ENCODE measurements at places on chromosomes 13 and 19.

DNA sequence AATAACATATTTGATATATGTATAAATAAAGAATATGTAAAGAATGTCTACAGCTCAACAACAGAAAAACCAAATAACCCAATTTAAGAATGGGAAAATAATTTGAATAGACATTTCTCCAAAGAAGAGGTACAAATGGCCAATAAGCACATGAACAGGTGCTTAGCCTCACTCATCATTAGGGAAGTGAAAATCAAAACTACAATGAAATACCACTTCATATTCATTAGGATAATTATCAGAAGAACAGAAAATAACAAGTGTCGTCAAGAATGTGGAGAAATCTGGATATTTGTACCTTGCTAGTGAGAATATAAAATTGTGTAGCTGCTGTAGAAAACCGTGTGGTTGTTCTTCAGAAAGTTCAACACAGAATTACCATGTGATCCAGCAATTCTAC, 8.4 kb upstream of the SUPT20H start:
- no peak for DNase-seq

GRCh38 chr13:73998631-73999030, 135.6 kb downstream of the KLF12 start:
- DNase-seq = no peak

- no peak for DNase-seq
Observed at GRCh38 chr13:37027639-37028038, 27.1 kb downstream of the EXOSC8 start.

- no peak for DNase-seq
Observed at GRCh38 chr19:42242069-42242511, 312 bp downstream of the GSK3A start.

GRCh38 chr19:50330365-50331078, 1.3 kb upstream of the KCNC3 start:
- DNase-seq = peak; percentile 94

GRCh38 chr19:18796239-18796638, 5.1 kb upstream of the COMP start:
- DNase-seq = no peak

DNA sequence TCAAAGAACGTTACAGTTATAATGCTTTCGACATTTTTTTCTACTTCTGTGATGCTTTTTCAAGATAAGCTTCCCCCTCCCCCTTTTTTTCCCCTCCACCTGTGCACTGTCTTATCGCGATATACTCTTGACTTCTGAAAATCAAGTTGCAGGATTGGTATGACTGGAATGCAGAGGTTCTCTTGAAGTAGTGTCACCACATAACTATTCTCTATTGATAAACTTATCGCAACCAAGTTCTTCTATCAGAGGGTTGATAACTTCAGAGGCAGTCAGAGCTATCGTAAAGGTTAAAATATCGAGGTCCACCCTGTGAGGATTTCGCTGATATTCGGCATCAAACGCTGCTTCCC, 820 bp downstream of the EID2 start:
- peak; percentile 48 for DNase-seq

DNA sequence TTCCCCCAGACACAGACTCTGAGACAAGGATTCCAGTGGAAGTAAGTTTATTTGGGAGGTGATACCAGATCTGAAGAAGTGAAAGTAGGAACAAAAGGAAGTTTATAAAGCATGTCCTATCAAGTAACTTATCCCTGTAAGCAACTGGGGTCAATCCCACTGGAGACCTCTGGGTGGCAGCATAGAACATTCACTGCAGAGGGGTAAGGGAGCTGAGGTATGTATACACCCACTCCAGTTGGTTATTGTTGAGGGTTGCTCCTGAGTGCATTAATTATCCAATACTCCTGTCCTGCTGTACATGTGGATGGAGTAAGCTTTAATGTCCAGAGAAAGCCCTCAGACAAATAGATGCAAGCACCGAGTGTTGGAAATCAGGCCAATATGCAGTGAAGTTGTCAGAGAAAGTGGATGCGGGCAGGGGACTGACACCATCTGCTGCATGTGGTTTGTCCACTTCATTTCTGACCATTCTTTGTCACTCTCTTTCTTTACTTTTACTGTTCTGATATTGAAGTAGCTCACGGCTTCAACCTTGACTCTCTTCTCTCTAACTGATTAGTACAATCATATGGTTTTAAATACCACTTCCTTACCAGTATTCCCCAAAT, 46.7 kb downstream of the NOTCH3 start:
- peak; percentile 20 for DNase-seq

GRCh38 chr19:31535691-31536460, 186.6 kb upstream of the TSHZ3 start:
- no peak for DNase-seq

DNA sequence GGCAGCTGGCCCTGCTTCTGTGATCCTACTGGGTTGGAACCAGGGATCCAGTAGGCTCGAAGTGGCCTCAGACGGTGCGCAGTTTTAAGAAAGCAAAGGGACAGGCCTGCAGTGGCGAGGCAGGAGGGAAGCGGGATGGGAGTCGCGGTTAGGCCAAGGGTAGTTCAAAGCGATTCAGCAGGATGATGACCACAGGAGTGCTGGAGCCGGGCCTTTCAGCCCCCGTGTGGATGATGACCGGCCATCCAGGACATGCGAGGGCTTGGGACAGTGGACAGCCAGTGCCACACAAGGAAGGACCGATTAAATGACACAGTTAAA, 854 bp downstream of the RNASEH2B start:
- DNase-seq = peak; percentile 32

GRCh38 chr19:42386974-42387707, 3.0 kb downstream of the CNFN start:
- peak; percentile 93 for DNase-seq

GRCh38 chr13:75132701-75133695, 349.0 kb downstream of the TBC1D4 start:
- DNase-seq = no peak

GRCh38 chr13:22589880-22590279, 590.9 kb upstream of the SGCG start:
- no peak for DNase-seq

- no peak for DNase-seq
Observed at GRCh38 chr13:103523858-103524257, 457.6 kb upstream of the SLC10A2 start.

- DNase-seq = peak; percentile 33
Observed at GRCh38 chr19:32581705-32582179, 752 bp downstream of the PDCD5 start.

DNA sequence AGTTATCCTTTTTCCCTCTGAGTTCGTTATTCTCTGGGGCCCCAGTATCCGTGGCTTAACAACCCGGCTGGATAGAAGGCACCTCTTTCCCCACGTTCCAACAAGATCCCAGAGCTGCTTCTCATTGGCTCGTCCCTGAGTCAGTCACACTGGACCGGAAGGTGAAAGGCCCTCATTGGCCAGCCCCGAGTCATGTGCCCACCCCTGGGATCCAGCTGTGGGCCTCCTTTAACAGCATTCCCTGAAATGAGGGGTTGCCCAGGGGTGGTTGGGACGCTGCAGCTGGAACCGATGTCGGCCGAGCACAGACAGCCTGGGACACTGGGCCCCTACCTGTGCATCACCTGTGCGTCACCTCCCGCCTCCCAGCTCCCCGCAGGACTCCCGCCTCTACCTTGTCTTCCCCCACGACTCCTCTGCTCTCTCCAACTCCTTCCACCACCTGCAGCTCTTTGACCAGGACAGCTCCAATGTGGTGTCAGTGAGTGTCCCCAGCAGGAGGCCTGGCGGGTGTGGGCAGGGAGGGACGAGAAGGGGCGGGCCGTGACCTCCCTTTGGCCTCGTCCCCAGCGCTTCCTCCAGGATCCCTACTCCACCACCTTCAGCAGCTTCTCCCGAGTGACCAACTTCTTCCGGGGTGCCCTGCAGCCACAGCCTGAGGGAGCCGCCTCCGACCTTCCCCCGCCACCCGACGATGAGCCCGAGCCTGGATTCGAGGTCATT, 4.3 kb downstream of the TBC1D17 start:
- DNase-seq = no peak

DNA sequence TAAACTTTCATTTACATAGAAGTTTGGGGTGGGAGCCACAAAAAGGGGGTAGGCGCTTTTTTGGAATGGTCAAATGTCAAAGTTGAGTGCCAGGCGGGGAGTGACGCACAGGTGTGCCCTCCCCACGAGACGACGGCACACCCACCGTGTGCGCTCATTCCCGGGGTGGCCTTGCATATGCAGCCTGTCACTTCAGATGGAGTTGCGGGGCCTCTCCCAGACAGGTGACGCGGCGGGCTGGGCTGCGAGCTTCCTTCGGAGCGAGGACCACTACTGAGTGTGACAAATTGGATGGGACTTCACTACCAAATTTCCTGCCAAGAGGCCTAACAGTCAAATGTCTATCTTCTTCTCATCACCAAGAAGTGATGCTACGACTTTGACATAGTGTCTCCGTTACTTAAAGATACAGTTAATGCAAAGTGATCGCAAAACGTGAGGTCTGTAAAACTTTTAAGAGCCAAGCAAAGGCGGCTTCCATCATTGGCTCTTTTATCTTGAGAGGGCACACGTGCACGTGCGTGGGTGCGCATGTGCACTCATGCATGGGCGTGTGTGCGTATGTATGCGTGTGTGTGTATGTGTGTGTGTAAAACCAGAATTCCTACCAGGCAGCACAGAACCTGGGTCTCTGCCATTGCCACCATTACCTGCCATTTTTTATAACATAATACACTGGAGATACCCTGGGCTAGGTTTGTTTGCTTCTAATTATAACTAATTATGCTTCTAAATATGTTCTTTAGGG, 43.1 kb downstream of the TSHZ3 start:
- no peak for DNase-seq

- DNase-seq = no peak
Observed at GRCh38 chr13:22060187-22060586, 389.3 kb downstream of the FGF9 start.

DNA sequence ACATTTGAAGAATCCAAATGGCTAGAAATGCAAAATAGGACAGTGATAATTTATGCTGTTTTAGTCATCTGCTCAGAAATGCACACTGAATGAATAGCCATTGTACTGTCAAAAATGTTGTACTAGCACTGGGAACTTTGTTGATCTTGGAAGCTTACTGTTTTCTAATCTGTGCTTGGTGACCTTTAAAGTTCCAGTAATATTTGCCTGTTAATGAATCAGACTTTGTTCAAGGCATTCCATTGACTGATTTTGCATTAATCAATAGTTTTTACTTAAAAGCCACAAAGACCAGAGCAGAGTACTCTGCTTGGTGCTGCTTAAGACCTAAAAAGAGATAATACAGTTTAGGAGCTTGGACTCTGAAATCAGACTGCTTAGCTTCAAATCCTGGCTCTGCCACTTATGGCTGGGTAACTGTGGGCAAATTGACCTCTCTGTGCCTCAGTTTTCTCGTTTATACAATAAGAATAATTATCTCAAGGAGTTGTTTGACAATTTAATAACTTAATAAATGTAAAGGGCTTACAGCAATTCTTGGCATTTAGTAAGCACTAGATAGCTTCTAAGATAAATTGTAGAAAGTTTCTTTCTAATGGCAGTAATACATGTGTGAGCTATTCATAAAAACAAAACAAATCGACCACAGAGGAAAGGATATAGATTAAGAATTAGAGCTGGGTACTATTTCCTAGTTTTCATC, 4.6 kb upstream of the SLAIN1 start:
- no peak for DNase-seq

DNA sequence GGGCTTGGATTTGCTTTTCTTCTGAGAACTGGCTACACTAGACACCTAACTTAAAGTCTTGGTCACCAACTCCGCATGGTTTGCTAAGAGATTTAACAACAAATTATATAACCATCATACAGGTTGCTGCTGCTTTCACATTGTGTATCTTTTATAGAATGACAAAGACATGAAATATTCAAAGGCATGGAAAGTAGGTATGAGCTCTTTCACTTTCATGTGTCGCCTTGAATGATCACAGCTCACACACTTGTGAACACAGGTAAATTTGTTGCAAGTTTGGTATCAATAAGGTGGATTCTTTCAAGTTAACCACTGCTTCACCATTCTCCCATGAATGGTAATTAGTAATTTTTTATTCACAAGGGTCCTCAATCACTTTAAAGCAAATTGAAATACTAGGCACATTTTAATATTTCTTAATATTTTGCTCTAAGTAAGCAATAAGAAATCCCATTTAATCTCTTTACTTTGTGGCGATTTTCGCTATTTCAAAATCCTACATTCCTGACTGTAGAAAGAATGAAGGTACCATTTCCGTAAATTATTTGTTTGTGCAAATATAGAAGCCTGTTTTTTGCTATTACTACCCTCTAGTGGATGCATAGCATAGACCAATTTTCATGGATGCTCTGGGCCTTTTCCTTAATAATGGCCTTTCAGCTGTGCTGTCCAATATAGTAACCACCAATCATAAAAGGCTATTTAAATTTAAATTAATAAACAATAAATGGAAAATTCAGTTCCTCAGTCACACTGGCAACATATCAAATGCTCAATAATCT, 45.5 kb upstream of the FREM2 start:
- no peak for DNase-seq

GRCh38 chr19:718991-719512, 10.3 kb downstream of the PALM start:
- no peak for DNase-seq

DNA sequence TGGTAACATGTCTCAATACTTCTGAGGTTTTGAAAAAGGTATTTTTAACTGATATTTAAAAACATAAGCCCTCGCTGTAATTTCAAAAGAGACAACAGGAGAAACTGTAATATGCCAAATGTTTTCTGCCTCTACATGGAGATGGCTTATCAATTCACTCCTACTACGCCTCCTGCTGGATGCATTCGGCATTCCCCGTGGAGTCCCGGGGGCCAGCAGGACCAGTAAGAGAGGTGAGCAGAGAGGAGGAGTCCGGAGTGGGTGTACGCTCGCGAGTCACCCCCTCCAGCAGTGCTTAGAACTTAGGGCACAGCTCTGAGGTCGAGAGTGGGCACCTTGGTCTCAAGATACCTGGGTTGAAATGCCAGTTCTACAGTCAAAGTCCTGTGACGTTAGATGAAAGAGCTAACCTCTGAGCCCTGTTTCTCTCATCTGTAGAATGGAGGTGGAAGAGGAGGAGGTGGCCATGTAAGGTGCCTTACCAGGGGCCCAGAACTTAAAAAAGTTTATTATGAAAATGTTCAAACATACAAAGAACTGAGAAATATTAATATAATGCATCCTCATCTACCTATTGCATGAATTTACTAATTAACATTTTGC, 110.2 kb downstream of the STK24 start:
- peak; percentile 42 for DNase-seq

DNA sequence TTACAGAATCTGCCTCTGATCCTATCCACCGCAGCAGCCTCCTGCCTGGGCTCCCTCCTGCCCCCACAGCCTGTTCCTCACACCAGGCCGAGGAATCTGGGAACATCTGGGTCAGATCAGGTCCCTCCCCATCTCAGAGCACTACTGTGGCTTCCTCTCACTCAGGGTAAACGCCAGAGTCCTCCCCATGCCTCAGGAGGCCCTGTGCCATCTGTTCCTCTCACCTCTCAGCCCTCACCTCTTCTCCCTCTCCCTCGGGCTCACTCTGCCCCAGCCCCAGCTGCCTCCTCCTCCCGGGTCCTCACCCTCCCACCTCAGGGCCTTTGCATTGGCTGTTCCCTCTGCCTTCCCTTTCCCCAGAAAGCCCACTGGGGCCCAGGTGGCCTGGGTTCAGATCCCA, 18.2 kb downstream of the FCGBP start:
- no peak for DNase-seq
